K562 (cell line): ENCODE measurements at places on chromosomes 5 and 9.

DNA sequence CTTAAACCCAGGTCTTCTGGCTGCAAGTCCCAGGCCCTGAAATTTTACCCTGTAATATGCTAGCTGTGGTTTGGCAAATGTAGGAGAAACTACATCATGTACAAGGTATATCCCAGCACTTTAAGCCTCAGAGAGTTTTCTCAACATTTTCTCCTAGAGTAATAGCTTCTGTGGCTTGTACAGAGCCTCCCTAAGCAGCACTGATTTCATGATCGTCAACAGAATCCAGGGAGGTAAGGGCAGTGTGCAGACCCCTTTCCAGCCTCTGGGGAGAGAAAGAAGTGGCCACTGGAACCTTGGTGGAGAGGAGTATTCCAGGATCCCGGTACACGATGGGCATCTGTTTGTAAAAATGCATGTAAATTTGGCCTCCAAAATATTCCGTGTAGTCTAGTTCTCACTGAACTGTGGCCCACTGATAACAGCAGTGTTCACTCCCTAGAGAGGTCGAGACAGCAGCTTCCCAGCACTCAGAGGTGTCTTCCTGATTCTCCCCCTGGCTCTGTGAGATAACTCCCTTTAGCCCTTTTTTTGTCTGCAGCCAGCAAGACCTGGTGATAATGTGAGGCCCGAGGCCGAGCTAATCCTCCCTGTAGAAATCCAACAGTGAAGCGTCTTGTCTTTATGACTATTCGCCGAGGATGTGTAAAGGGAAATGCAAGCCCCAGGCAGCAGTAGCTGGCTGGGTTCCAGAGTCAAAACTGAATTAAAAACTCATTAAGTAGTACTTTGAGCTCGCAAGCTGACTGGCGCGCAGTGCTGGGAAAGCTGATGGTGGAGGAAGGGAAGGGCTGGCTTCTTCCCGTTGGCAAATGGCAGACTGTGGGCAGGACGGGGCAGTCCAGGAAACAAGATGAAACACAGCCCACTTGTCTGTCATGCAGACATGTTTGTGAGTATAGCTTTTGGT is 59.0 kb downstream of the MAP1B start:
- peak; percentile 74 for DNase-seq

- DNase-seq = peak; percentile 55
Observed at GRCh38 chr5:148805326-148806290, 20.8 kb upstream of the ADRB2 start.

- no peak for DNase-seq
Observed at GRCh38 chr9:121902461-121903135, 190.5 kb downstream of the TTLL11 start.

DNA sequence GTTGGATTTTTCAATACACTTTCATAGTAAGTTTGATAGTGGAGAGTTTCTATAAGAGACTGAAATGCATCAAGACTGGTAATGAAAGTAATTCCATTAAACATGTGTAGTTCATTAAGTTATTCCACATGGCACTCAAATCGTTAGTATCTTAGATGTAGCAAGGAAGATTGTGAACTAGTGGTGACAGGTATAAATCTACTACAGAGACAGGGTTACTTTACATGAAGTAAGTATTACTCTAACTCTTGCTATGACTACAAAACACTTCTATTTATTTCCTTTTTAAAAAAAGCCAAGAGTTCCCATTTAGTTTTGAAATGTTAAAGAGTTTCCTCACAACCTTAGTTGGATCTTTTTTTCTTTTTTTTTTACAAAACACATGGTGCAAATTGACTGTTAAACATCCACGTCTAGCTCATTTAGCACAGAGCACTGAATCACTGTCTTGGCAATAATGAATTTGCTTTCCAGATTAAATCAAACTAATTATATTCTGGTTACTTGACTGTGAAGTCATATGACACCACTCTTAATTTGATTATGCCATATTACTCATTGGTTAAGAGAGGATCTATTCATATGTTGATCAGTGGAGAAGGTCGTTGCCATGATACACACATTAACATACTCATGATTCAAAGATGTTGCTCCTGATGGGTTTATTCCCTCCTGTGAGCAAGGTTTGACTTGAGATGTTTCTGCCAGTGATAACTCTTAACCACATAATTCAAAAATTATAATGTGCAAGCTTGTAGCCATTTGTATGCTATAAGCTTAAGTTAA is 644.8 kb downstream of the EFNA5 start:
- DNase-seq = no peak

GRCh38 chr5:18213666-18214065 is 579.4 kb downstream of the TAF11L14 start:
- no peak for DNase-seq

- DNase-seq = no peak
Observed at GRCh38 chr9:83382421-83382820, 155.8 kb downstream of the FRMD3 start.
